ENCODE measurements at places on chromosomes 12 and 14.

DNA sequence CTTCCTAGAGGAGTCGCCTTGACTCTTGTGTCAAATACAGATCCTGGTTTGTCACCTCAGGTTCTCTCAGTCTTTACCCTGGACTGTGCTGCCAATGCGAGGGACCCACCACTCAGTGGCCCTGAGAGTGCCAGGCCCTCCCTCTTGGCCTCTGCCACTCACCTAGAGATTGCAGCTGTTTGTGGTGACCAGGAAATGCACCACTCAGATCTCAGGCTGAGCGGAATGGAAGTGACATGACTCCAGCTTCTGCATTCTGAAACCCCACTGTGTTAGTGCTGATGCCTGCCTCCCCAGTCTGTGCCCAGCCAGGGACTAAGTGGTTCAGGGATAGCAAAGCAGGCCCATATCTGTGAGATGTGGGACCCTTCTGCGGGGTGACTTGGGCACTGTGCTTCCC, 27.8 kb upstream of the NEDD1 start:
- no peak for DNase-seq

GRCh38 chr12:109393437-109394345, 46.0 kb downstream of the MYO1H start:
- no peak for DNase-seq

DNA sequence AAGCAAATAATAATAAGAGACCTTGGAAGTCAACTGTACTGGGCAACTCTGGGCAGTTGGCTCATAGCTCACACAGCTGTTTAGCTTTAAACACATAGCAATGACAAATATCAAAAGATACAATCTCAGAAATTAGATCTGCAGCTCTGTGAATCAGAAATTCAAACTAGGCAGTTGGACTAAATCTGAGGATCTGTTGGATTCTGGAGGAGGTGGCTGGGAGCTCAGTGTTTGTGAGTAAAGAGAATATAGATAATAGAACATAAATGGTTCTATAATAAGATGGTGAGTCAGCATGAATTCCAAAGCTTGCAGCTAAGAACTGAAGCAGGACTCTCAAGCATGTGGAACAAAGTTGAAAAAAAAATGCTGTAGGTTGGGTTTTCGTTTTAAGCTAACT, 1949.4 kb upstream of the SEL1L start:
- DNase-seq: no peak

DNA sequence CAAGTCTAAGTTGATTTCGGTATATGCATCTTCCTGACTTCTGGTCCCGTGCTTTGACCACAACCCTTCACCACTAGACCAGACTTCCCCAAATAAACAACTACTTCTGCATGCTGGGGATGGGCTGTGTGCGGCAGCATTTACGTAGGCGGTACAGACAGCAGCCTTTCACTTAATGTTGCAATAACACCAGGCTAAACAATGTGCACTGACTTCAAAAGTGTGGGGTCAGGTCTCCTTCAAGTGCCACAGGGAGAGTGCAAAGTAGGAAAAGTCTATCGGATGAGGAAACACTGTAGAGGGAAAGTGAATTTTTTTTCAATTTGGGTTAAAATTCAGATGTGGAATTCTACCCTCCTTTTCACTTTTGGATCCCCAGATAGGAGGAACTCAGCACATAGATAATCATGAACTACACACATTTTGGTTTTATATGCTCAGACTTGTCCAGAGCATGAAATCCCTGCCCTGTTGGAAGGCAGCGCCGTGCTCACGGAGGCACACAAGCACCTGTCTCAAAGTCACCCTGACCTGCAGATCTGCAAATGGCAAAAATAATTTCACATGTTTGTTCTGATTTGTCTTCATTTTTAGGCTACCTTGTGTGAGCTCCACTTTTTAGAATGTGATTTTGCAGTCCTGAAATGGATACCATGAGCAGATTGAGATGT, 3.6 kb upstream of the FOS start:
- no peak for DNase-seq

- DNase-seq: peak; percentile 44
Measured at GRCh38 chr12:122227341-122227740, 1.5 kb upstream of the DIABLO start.

- no peak for DNase-seq
Measured at GRCh38 chr12:106078358-106079010, 60.3 kb downstream of the NUAK1 start.

- no peak for DNase-seq
Measured at GRCh38 chr12:107519906-107520859, 165.4 kb upstream of the PWP1 start.

GRCh38 chr14:51822499-51822898, 37.9 kb upstream of the GNG2 start:
- no peak for DNase-seq

GRCh38 chr12:129383956-129384355, 519.9 kb downstream of the TMEM132D start:
- no peak for DNase-seq

- DNase-seq: peak; percentile 78
Measured at GRCh38 chr12:106303202-106303820, 778 bp downstream of the TCP11L2 start.

DNA sequence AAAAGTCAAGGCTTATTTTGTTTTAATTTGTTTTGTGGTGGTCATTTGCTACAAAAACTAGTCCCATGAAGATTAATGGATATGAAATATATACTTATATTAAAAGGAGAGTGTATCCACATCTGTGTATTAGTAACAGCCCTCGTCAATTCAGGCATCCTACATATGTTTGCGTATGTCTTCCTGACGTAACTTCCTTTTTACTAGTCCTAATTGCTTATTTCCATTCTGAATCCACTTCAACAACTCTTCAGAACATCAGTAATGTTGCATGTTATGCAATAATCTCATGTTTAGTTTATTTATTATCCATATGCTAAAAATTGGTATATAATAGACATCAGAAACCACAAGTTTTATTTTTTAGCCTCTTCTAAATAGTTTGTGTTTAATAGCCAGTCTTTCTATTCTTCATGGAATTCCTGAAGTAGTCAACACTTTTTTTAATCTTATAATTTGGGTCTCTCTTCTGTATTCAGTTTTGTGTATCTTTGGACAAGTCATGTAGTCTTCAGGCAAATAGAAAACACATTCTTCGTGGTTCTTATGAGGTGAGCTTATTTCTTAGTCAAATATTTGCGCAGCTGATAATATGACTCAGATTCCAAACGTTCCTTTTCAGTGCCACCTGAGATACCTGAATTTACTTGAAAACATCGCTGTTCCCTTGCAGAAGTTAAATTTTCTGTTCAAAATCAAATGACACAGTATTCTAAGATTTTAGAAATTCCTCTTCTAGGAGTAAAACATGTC, 268.6 kb downstream of the CCDC59 start:
- DNase-seq: no peak

DNA sequence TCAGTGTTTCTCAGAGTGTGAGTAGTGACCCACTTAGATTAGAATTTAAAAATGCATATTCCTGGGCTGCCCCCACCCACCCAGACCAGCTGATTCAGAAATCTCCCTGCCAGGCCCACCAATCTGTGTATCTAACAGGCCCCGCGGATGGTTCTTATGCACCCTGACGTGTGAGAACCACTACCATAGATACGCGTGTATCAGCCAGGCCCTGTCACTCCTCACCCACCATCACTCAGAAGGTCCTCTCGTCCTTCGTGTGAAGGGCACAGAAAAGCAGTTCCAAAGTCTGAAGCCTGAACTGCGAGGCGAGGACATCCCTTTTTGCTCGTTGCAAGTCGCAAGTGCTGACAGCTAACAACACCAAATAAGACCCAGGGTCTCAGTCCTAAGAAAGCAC, 72.4 kb downstream of the IFT43 start:
- DNase-seq: no peak

- DNase-seq: no peak
Measured at GRCh38 chr14:100889641-100890040, 13.9 kb downstream of the RTL1 start.

DNA sequence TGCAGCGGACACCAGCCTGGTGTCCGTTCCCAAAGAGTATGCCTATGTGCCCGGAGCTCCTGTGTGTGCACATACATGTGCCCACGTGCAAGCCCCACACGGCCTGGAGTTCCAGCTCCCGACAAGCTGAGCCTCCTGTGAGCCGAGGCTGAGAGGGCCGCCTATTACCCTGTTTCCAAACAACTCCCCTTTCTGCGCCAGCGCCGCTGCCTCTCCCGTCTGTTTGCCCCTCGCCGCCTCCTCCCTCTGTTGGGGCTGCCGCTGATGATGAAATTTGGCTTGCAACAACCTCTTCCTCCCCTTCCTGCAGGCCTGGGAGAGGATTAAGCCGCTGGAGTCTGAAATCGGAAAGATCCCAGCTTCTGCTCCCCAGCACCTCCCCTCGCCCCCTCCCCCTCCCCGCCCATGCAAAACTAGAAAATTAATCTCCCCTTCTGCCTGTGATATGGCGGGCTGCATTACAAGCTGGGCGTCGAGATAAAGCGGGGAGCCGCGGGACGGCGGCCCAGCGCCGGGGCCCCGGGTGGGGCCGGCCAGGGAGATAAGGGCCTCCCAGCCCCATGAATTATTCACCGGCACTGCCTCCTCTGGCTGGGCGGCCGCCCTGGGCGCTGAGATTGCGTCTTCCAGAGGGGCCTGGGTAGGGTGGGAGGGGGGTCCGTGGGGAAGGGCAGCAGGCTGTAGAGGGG, 6.8 kb upstream of the ASIC1 start:
- no peak for DNase-seq

- DNase-seq: no peak
Measured at GRCh38 chr12:9667403-9668160, 1.9 kb upstream of the CLEC2D start.

DNA sequence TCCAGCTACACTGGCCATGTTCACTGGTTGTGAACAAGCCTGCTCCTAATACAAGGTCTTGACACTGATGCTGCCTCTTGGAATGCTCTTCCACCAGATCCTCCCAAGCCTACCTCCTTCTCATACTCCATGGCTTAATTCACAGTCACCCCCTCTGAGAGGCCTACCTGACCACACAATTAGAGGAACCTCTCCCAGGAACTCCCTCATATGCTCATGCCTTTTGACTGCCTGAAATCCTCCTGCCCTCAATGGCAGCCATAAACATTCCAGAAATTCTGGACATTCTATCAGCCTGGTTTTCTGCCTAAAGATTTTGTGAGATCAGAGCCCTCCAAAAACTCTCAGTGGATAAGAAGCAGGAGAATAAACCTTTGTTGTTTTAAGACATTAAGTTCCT, 340.2 kb downstream of the C12orf75 start:
- DNase-seq: no peak

- no peak for DNase-seq
Measured at GRCh38 chr14:104216457-104216856, 78.1 kb downstream of the KIF26A start.

- no peak for DNase-seq
Measured at GRCh38 chr12:108324351-108325017, 14.6 kb downstream of the CMKLR1 start.

DNA sequence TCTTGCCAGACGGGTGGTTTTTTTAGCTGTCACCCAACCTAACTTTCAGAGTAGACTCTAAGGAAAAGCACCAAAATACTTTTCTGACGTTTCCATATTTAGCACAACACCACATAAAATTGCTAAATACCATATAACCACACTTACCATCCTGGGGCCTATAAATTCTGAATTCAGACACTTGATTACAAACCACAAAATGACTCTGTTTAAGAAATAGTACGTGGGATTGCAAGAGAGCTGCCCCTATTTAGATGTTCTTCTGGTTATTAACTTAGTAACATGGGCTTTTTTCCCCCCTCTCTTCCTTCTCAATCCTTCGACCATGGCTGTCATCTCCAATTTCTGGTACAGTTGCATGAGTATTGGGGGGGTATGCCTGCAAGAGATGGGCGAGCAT, 287.7 kb downstream of the BMP4 start:
- no peak for DNase-seq

- no peak for DNase-seq
Measured at GRCh38 chr12:116093915-116094314, 183.6 kb downstream of the MED13L start.

- DNase-seq: no peak
Measured at GRCh38 chr14:22405201-22405600, 183.8 kb downstream of the DAD1 start.

GRCh38 chr12:62103748-62104147, 156.5 kb upstream of the USP15 start:
- DNase-seq: no peak

GRCh38 chr14:56000846-56001245, 117.4 kb upstream of the PELI2 start:
- no peak for DNase-seq

GRCh38 chr14:94717808-94718207, 52.1 kb downstream of the GSC start:
- DNase-seq: no peak

DNA sequence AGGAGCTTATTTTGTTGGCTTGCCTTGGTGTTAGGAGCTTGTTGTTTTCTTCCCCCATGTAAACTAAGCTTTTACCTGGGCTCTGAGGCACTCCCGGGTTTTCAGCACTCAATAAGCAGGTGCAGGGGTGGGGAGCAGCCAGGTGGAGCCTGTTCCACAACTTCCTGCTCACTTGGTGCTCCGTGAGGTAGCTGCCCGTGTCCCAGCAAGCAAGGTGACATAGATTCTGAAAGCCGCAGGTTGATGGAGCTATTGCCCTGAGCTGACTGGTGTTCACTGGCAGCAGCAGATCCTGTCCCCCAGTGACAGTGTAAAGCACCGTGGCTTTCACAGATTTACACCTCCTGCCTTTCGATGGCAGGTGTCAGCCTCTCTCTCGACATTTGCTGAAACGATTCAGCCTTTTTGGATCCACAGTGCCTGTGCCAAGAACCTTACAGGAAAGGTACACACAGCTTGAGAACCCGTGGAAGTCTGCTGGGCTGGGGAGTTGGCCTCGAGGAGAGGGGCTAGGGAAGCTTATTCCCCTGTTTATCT, 295.7 kb upstream of the FKBP4 start:
- DNase-seq: no peak

DNA sequence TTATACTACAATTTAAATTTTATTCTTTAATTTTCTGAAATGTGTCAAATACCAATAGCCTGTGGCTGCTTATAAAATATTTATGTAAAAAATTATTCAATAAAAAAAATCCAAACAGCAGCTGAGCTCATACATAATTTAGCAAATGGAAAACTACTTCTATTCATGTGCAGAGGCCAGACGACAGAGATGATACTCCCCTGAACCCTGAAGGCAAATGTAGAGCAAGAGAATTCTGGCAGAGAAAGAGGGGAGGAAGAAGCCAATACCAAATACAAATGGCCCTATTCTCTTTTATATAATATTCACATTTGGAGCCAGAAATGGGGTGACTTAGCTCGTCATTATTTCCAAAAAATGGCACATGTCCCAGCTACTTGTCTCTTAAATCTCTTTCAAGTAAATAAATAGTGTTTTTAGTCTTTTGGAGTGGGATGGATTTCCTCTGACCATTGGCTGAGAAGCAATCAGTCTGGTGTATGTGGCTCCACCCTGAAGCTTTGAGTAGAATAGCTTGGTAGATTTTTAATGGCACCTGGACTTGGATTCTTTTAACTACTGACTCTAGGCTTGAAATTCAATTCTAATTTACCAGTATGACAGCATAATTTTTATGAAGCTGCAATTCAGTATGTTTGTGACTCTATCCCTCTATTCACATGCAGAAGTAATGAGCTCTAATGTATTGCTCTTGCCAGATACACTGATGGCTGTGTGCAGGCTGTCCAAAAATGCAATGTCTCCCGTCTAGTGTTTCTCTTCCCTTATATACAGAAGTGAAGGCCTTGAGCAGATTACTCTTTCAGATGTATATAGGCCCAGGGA, 113.4 kb upstream of the SCAF11 start:
- no peak for DNase-seq

Measured in activated T-cell treated with anti-CD3 and anti-CD28 coated beads, Interleukin-2, amount 50 U/mL, for 24 hours (primary cell).